A549 treated with DMSO at 1 μM for 4 hours (cell line): ENCODE measurements at places on chromosomes 3 and 15. TPM values are rescaled to one million over a fixed set of nuclear protein-coding genes. Genes with fewer than 3 reads are reported as not detected.

Gene EFHB
- total RNA-seq: 0.39 to 1.2 TPM (median 0.71 TPM) in 5 replicates

Gene UPK1B
- 9.5 to 14.2 TPM (median 12.1 TPM) in 5 replicates for total RNA-seq

Gene ZPLD1
- 0.04 to 0.07 TPM (median 0.06 TPM) in 4 of 5 replicates, not detected in the other for total RNA-seq

Gene PROK2
- total RNA-seq: not detected in 5 replicates

Gene GNAT1
- 0.09 TPM in 1 of 5 replicates, not detected in the others for total RNA-seq

Gene IRAK2
- total RNA-seq: 21.0 to 30.9 TPM (median 25.8 TPM) in 5 replicates

Gene C15orf62
- 0.07 to 0.14 TPM (median 0.12 TPM) in 4 of 5 replicates, not detected in the other for total RNA-seq

Gene HDDC3
- 31.9 to 34.3 TPM (median 32.7 TPM) in 5 replicates for total RNA-seq

Gene THAP10
- total RNA-seq: 5.0 to 6.8 TPM (median 6.6 TPM) in 5 replicates

Gene CCR9
- not detected in 5 replicates for total RNA-seq
